Type B pancreatic cell (in vitro differentiated cells): ENCODE measurements at places on chromosomes 1 and 21.
A peak's percentile ranks its signal among the peaks of the same experiment; 100 is the strongest.

DNA sequence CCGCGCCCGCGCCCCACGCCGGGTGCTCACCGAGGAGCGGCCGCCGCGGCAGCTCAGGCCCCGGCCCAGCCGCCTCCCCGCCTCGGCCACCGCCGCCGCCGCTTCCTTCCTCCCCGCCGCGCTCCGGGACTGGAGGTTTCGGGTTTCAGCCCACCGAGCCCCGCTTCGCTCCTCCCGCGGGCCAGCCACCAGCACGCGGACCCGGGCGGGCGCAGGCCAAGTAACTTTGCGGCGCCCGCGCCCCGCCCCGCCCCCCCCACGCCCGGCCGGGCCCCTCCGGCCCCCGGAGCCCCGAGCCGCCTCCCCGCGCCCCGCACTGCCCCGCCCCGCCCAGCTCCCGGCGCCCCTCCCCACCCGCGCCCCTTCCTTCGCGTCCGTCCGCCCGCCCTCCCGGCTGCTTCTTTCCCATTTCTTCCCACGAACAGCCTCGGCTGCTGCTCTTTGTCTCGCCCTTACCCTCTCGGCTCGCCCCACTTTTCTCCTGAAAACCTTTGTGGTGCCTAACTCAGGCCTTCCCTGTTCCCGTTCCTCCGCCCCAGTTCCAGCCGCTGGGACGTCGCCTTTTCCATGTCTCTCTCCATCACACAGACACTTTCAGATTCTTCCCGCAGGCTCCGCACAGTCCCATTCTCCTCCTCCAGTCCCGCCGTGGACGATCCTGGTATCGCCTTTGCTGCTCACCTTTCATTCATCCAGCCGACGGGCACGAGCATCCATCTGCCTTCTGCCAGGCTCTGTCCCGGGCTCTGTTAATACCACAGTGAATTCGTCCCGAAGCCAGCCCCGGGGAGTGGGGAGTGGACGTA, at the start of gene GPR161:
GPR161 (minus strand) TSS at position 222 of the 806 bp plus-strand sequence. CDS start 32,080 bp downstream, outside the sequence.
- peaks cover 4% of the 10 kb centered on the region for H3K27me3 ChIP-seq
- H3K27ac ChIP-seq = peak within 1 kb of the TSS; percentile 93
- H3K4me1 ChIP-seq = peaks cover 29% of the 10 kb centered on the region
- DNase-seq = peak; percentile 72
- no peaks in the 10 kb centered on the region for H3K36me3 ChIP-seq

- peaks cover 72% of the 10 kb centered on the region for H3K27me3 ChIP-seq
- peak; percentile 67 for DNase-seq
- H3K4me3 ChIP-seq = peak overlapping the region; percentile 84
- no peaks in the 10 kb centered on the region for H3K36me3 ChIP-seq
- H3K27ac ChIP-seq = peak overlapping the region; percentile 54
- H3K4me1 ChIP-seq = no peaks in the 10 kb centered on the region
Observed at GRCh38 chr1:212700892-212701819, 1.5 kb upstream of the BATF3 start.

GRCh38 chr1:2312515-2313301, 78.6 kb downstream of the MORN1 start:
- H3K27ac ChIP-seq = no peak overlapping the region
- no peak overlapping the region for H3K4me3 ChIP-seq
- DNase-seq = no peak
- no peaks in the 10 kb centered on the region for H3K4me1 ChIP-seq

GRCh38 chr21:43694437-43695079, 24.4 kb upstream of the PDXK start:
- H3K36me3 ChIP-seq = peaks cover 12% of the 10 kb centered on the region
- H3K4me1 ChIP-seq = no peaks in the 10 kb centered on the region
- no peak overlapping the region for H3K27ac ChIP-seq
- H3K4me3 ChIP-seq = no peak overlapping the region
- no peak for DNase-seq

DNA sequence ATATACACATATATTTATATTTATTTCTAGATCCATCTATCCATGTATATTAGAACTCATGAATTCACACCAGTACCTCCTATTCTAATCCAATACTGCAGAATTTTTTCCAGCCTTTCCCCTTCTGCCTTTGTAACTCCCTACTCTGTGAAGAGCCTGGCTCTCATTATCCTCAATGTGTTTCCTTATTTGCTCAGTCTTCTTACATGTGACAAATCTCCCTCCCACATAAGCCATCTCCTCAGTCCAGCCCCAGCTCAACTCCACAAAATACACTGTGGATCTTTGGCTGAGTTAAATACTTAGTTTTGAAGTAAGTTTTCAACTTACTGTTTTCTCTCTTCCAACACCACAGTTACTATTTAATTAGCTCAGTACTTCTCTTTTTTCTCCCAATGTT, 45.7 kb downstream of the ATP5PO start:
- no peak for DNase-seq
- no peaks in the 10 kb centered on the region for H3K27me3 ChIP-seq
- H3K36me3 ChIP-seq = peaks cover 6% of the 10 kb centered on the region

GRCh38 chr1:36894824-36895223, 139.5 kb downstream of the GRIK3 start:
- H3K27me3 ChIP-seq = peaks cover 4% of the 10 kb centered on the region
- no peak overlapping the region for H3K27ac ChIP-seq
- H3K36me3 ChIP-seq = no peaks in the 10 kb centered on the region
- no peak overlapping the region for H3K4me3 ChIP-seq
- H3K4me1 ChIP-seq = no peaks in the 10 kb centered on the region

- H3K27ac ChIP-seq = no peak overlapping the region
- H3K4me3 ChIP-seq = no peak overlapping the region
- no peaks in the 10 kb centered on the region for H3K4me1 ChIP-seq
- no peak for DNase-seq
Observed at GRCh38 chr1:9190234-9190633, 44.3 kb upstream of the H6PD start.

DNA sequence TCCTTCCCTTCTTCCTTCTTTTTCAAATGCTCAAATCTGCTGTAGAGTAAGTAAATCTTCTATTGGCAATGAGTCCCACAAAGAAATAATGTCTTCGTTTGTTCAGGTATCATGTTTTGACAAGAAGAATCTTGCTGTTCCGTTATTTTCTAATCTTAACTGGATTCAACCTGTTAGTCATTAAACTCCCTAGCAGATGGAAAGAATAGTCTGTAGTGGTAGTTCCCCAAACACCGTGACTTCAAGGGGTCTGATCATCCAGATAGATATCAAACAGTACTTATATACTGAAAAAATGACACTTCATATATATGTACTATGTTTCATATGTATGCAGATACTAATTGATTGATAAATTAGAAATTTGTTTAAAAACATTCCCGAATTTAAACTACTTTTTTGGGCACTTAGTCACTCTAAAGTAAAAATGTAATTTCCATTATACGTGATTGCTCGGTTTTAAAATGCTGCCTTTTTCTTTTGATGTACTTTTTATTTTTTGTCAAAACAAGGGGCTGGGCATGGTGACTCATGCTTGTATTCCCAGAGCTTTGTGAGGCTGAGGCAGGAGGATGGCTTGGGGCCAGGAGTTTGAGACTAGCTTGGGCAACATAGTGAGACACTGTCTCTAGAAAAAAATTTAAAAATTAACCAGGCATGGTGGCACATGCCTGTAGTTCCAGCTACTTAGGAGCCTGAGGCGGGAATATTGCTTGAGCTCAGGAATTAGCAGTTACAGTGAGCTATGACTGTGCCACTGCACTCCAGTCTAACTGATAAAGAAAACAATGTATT, 335.7 kb upstream of the SNX7 start:
- no peak for DNase-seq
- no peaks in the 10 kb centered on the region for H3K27me3 ChIP-seq
- H3K36me3 ChIP-seq = no peaks in the 10 kb centered on the region
- H3K4me3 ChIP-seq = no peak overlapping the region
- no peak overlapping the region for H3K27ac ChIP-seq
- H3K4me1 ChIP-seq = peaks cover 7% of the 10 kb centered on the region

DNA sequence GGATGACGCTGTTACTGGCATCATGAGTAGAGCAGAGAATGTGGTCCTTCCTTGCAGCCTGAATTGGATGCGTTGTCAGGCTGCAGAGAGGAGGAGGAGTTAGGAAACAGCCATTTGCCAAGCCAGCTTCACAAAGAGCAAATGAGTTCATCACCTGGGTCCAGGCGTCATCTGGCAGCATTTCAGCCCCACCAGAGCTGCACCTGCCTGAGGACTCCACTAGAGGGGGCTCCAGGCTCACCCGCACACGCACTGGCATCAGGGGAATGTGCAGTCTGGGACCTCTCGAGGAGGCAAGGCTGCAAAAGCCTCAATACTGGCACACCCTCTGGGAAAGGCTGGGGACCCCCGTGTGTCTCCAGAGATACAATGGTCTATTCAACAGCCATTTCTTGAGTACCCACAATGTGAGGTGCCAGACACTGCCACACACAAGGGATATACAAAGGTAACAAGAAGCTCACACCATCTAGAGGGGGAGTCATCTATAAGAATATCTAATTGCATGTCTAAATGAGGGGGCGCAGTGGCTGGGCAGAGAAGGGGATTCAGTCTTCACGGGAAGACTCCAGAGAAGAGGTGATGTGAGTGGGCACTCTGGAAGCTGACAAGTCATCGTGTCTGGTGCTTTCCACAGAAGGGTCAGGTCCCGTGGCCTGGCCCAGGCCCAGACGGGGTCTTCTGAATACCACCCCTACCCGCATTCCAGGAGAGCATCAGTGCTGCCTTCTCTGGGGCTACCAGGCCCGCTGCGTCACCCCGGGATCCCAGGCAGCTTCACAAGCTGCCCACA, 53.5 kb upstream of the CNTN2 start:
- no peak overlapping the region for H3K4me3 ChIP-seq
- H3K27me3 ChIP-seq = peaks cover 59% of the 10 kb centered on the region
- no peak overlapping the region for H3K27ac ChIP-seq

DNA sequence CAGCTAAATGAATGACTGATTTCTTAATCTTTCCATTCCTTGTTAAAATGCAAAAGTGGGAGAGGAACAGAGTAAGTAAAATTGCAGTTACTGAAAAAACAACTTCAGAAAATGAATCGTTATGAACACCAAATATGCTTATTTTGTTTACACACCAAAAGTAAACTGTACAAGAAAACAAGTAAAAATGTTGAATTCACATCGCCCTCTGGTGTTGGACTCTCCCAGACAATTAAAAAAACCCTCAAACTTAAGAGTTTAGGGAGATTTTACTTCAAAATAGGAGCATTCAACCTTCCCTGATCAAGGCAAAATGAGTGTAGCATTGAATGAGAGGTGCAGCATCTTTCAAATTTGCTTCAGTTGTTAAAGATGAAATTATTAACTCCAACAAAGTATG, 19.4 kb upstream of the ESRRG start:
- H3K27me3 ChIP-seq = peaks cover 6% of the 10 kb centered on the region
- H3K4me1 ChIP-seq = peaks cover 11% of the 10 kb centered on the region
- H3K27ac ChIP-seq = no peak overlapping the region
- H3K36me3 ChIP-seq = no peaks in the 10 kb centered on the region
- no peak overlapping the region for H3K4me3 ChIP-seq

DNA sequence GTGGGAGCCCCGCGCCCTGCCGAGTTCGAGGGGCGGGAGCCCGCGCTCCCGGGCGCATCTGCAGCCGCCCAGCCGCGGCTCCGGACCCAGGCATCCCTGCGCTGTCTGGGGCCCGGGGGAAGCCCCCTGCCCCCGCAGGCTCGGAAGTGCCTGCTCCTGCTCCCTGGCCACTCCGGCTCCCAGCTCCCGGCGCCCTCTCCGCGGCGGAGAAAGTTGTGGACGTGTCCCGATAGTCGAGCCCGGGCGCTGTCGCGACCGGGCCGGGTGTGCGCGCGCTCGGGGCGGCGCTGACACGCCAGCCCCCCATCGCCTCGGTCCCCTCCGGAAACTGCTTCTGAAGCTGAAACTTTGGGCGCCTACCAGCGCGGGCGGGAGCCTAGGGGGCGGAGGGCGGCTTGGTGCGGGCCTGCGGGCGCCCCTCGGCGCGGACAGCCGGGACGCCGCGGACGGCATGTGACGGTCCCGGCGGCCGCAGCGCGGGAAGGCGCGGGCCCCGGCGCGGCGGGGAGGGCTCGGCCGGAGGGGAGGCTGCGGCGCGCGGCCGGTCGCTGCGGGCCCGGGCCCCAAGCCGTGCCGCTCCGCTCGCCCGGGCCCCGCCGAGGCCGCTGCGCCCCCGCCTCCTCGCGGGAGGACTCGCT, 515 bp downstream of the MAN1C1 start:
- no peak overlapping the region for H3K27ac ChIP-seq
- no peak for DNase-seq
- H3K4me1 ChIP-seq = peaks cover 19% of the 10 kb centered on the region
- no peak overlapping the region for H3K4me3 ChIP-seq
- peaks cover 66% of the 10 kb centered on the region for H3K27me3 ChIP-seq

DNA sequence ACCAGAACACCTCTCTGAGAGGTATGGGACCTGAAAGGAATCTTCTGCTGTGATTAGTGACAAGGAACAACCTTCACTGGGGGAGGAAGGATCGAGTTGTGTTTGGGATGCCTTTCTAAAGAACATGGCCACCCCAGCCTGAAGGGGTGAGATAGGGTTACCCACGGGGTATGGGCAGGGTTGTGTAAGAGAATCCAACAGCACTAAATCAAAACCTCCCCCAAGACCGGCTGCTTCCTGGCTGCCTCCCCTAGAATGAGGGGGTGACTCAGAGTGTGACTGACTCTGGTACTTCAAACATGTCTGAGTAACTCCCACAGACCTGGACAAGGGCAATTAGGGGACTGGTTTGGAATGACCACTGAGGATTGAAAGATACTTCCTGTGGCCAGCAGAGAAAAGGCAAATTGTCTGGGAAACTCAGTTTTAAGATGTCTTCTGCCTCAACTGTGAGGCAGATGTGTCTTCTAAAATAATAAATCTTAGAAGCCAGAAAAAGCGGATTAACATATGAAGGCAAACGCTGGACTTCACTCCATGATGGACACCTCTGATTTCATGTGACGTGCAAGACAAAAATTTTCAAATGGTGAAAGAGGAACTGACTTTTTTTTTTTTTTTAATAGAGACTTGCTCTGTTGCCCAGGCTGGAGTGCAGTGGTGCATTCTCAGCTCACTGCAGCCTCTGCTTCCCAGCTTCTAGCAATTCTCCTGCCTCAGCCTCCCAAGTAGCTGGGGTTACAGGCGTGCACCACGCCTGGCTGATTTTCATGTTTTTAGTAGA, 6.7 kb upstream of the PTPN14 start:
- no peak for DNase-seq
- H3K4me1 ChIP-seq = no peaks in the 10 kb centered on the region
- no peak overlapping the region for H3K27ac ChIP-seq
- H3K4me3 ChIP-seq = no peak overlapping the region

GRCh38 chr21:42320791-42321190, 5.6 kb upstream of the TFF3 start:
- H3K27me3 ChIP-seq = peaks cover 16% of the 10 kb centered on the region
- no peak overlapping the region for H3K27ac ChIP-seq
- no peak overlapping the region for H3K4me3 ChIP-seq
- H3K36me3 ChIP-seq = no peaks in the 10 kb centered on the region
- H3K4me1 ChIP-seq = peaks cover under 1% of the 10 kb centered on the region
- DNase-seq = peak; percentile 49

- no peaks in the 10 kb centered on the region for H3K36me3 ChIP-seq
- no peak for DNase-seq
- H3K4me1 ChIP-seq = no peaks in the 10 kb centered on the region
- H3K27me3 ChIP-seq = peaks cover 51% of the 10 kb centered on the region
Observed at GRCh38 chr1:100543640-100544039, 5.7 kb downstream of the GPR88 start.

- no peak overlapping the region for H3K27ac ChIP-seq
- H3K36me3 ChIP-seq = no peaks in the 10 kb centered on the region
- peaks cover 13% of the 10 kb centered on the region for H3K4me1 ChIP-seq
- peaks cover 10% of the 10 kb centered on the region for H3K27me3 ChIP-seq
- no peak for DNase-seq
Observed at GRCh38 chr1:205214756-205215155, 3.3 kb upstream of the DSTYK start.
